ENCODE measurements at places on chromosomes 6 and 20.
A peak's percentile ranks its signal among the peaks of the same experiment; 100 is the strongest.

DNA sequence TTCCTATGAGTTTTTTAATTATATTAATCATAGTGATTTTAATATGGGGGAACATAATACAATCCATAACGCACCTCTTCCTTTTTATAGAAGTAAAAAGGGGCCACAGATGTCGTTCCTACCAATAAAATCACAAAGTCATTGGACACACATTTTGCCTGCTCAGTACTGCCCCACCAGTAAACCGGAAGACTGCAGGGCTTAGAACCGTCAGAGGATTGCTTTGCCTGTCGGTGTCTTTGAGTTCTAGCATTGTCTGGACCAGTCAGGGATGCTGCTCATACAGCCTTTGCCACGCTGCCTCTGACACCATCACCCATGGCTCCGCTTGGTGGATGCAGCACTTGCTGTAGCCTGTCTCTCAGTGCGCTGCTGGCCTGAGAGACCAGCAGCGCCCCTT, 853.6 kb downstream of the C6orf118 start:
- no peak for DNase-seq

- DNase-seq: no peak
Measured at GRCh38 chr6:170504479-170504878, 48.6 kb downstream of the PSMB1 start.

GRCh38 chr6:85641897-85642773, 551 bp downstream of the SYNCRIP start:
- DNase-seq: peak; percentile 53

DNA sequence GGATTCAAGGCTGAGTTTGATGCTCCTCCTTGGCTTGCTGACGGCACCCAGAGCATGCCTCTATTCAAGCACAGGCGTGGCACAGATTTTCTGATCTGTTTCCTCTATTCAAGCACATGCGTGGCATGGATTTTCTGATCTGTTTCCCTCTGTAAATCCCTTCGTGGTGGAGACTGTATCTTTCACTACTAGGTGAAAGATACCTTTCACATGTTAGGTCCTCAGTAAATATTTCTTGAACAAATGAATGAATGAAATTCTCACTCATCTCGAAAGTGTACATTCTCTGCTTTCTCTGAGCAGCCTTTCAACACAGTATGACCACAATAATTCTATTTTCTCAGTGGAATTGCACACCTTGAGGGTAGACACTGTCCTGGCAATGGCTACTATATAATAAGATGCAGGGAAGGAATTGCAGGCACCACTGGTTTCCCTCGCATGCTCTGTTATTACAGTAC, 72.6 kb upstream of the F13A1 start:
- DNase-seq: no peak

- DNase-seq: no peak
Measured at GRCh38 chr6:135638108-135638507, 140.6 kb upstream of the AHI1 start.

DNA sequence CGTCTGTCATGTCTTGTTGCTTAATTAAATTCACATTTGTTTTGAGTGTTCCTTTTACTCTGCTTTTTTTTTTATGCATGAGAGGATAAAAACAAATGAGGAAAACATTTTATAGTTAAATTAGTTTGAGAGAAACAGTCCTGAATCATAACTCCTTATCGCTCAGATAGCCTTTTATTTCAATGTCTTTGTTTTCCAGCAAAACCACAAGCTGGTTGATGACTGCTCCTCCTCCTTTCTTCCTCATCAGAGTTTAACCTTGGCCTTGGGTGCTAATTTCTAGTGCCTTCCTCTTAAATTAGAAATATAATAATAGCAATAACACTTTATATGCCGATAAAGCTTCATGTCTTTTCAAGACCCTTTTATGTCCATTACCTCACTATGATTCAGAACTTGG, 3.1 kb downstream of the NOX3 start:
- no peak for DNase-seq

DNA sequence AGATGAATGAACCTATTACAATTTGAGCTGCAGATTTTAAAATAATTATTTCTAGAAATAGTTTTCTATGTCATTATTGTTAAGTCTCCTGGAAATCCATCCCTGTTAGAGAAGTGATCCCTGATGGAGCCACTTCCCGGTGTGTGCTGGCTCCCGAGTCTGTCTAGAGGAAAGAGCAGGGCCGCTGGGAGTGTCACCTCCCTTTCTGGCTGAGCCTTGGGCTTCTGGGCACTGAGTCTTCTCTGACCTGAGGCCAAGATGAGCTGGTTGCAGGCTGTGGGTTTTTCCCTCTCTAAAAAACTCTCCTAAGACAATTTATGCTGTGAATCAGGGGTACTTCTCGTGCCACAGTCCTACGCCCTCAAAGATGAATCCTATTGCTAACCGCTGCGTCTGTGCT, 28.8 kb upstream of the TCFL5 start:
- no peak for DNase-seq

DNA sequence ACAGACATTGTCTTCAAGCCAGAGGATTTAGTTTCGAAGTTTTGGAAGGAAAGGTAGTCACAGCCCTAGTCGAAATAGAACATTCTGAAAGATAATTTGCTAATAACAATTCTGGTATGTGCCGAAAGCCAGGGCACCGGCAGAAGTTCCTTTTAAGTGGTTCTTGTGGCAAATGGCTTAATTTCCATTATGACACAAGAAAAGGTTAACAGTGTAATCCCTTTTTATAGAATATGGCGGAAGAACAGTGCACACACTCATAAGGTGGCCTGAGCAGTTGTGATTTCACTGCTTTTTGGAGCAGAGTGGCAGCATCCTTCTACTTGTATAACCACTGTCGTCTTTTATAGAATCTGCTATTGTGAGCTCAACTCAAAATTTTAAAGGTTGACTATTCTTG, 152.4 kb downstream of the SASH1 start:
- no peak for DNase-seq

DNA sequence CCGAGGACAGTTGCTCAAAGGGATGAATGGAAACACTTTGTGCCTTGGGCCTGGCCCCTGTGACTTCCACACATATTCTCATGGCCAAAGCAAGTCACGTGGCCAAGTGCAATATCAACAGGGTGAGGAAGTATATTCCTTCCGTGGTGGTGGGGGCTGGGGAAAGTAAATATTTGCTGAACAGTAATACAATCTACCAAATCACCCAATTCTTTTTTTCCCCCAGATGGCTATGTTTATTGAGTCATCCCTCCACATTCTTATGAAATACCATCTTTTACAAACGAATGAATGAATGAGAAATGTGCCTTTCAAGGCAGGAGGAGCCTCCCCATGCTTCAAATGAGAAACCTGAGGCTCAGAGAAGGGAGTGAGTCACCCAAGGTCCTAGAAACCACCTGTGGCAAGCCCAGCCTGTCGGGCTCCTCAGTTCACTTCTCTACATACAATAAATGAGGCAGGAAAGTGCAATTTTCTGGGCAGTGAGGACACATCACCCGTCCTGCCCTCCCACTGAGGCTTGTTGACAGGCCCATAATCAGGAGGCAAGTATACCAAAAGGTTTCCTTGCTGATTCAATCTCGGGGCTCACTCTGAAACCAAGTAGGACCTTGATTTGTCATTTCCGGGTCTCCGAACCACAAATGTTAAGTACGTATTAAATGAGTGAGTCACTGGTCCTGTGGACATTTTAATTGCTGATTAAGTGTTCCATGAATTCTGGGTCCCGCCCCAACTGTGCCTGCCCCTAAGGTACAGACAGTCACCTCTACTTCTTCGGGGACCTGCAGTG, 25.3 kb upstream of the TOP1 start:
- DNase-seq: peak; percentile 38

DNA sequence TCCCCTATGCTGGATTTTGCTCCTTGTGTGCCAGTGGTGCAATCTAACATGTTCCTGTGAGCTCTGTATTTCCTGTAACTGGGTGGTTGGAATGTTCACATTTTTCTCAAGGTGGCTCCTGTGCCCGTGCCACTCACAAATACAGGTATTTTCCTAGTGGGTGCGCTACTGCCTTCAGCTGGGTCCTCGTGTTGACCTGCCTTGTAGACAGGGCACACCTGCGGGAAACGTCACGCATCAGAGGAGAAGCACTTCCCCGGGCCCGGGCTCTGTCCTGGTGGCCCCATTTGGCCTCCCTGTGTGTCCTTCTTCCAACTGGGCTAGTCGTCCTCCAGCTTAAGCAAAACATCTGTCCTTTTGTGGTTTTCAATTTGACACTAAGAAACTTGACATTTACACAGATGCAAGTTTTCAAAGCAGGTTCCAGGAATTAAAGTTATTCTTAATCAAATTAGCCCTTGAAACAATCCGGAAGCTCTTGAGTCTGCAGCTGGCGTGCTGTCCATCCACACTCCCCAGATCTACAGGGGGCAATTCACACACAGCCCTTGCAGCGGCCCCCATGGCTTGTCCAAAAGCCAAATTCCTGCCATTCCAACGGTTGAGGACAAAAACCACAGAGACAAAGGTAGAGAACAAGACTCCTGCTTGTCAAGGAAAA, 275.1 kb downstream of the CDC5L start:
- DNase-seq: no peak

GRCh38 chr6:51529240-51529639, 558.2 kb downstream of the PKHD1 start:
- DNase-seq: no peak

DNA sequence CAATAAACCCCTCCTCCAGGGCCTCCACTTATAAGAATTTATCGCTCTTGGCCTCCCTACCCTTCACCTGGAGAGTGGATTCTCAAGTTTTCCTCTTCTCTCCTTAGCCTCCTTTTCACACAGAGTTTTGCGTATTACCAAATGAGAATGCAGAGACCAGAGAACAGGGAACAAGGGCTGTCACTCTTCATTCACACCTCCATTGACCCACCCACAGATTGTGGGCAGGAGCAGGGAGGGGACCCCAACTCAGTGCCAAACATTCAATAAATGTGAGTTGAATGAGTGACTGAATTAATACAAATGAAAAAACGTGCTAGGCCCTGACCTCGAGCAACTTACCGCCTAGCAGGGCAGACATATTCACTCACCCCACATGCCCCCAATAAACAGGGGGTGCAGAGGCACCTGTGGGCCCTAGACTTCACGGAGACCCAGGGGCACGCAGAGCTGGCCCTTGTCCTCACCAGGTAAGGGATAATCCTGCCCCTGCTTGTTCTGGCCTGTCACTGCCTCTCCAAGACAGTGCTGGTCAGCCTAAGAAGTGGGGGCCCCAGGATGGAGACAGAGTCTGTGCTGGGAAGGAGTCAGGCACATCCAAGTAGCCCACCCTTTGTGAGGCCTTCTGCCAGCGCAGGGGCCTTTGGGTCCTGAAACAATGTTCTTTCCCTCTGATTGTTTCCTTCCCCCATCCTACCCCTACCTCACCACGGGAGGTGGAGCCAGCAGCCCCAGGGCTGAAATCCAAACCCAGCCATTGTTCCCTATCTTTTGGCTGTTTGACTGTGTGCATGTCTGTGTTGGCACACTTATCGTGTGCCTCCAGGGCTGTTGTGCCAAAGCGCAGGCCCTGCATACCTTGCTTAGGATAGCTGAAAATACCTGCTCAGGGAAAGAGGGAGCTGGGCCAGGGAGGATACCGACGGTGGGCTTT, 8.4 kb upstream of the TJAP1 start:
- no peak for DNase-seq

DNA sequence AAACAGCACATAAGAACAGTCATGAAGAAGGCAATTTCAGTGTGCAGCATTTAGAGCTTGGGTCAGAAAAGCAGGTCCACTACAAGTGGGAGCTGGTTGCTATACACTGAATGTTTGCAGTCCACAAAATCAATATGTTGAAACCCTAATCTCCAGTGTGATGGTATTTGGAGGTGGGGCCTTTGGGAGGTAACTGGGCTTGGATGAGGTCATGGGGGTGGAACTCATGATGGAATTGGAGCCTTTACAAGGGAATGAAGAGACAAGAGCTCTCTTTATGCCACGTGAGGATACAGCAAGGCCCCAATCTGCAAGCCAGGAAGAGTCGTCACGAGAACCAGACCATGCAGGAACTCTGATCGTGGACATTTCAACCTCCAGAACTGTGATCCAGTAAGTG, 216.7 kb upstream of the SLC35B3 start:
- DNase-seq: no peak

- no peak for DNase-seq
Measured at GRCh38 chr6:69098910-69099309, 463.8 kb downstream of the ADGRB3 start.

GRCh38 chr6:37919417-37920157, 100.1 kb downstream of the ZFAND3 start:
- DNase-seq: no peak

DNA sequence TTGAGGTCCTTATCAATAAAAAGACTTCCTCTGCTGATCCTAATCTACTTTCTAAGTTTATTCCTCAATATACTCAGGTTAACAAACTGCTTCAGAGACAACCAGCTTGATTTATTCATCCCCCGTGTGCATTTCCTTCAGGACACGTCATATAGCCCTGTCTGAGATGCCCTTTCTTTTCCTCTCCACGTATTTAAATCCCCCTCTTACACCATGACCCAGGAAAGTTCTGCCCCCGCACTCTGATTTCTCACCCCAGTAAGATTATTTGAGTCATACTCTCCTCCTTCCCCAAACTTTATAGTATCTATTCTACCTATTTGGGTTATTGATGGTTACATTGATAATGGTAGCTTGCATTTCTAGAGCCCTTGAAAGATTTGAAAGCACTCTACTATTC, 9.8 kb upstream of the CGA start:
- DNase-seq: no peak

DNA sequence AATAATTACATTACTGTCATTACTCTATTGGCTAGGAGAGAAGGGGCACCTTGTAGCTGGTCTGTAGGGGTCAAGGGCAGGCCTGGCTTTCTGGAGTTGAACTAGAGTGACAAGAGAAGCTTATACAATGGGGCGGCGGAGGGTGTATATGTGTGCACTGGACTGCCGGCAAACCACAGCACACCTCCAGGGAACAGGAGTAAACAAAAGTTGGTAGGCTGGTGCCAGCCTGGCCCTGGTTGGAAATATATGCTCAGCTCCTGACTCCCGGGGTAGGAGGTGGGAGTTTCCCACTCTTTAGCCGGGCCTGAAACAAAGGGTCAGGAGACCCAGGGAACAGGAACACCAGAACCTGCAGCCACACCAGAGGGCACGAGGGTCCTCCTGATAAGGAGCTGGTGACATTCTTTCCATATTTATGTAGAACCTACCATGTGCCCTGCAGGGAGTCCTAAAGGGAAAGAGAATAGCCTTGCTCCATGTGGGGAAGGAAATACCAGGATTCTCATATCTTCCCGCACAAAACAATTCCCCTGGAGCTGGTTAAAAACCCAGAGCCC, 5.1 kb downstream of the C6orf132 start:
- DNase-seq: no peak

DNA sequence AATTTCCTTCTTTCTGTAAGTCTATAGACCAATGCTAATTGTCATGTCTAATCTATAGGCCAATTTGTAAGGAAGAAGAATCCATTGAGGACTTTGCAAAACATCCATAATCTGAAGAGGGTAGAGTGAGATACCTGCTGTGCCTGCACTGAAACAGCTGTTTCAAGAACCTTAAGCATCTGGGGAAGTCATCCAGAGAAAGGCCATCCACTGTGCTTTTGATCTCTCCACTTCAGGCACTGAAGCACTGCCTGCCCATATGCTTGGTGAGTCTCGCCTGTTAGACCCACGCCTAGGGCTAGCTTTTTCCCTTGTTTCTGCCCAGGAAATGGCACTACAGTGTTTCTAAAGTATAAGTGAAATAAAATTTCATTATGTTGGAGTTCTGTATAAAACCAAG, 921.8 kb upstream of the EPHA7 start:
- no peak for DNase-seq

GRCh38 chr20:37501940-37502339, 19.1 kb upstream of the NNAT start:
- no peak for DNase-seq

- DNase-seq: no peak
Measured at GRCh38 chr6:25925876-25926275, 4.6 kb downstream of the SLC17A2 start.

GRCh38 chr6:169887529-169888140, 136.2 kb downstream of the ERMARD start:
- DNase-seq: no peak

GRCh38 chr20:46362921-46363867, 43.2 kb downstream of the ELMO2 start:
- DNase-seq: no peak

All from stimulated activated CD4-positive, alpha-beta T cell treated with anti-CD3 and anti-CD28 coated beads, Interleukin-12 subunit alpha, Interleukin-12 subunit beta, amount 100 ng/mL, for 4 hours (primary cell).